ENCODE measurements at places on chromosomes 3 and 15.

DNA sequence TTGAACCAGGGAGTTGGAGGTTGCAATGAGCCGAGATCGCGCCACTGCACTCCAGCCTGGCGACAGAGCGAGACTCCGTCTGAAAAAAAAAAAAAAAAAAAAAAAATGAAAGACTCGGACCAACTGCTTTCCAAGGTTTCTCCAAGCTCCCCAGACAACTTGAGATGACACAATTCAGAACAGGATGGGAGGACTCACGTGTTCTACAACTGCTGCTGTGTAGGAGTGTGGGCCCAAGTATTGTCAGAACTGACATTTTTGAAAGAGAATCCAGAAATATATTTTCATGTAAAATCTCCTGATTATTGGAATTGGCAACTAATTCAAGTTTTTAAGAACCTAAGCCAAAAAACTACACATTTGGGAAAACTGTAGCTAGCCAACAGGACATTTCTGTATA is 109.5 kb upstream of the ETV5 start:
- DNase-seq = no peak

GRCh38 chr15:59521443-59521842 is 83.5 kb downstream of the FAM81A start:
- no peak for DNase-seq

GRCh38 chr3:82000773-82001172 is 239.3 kb upstream of the GBE1 start:
- DNase-seq = no peak

DNA sequence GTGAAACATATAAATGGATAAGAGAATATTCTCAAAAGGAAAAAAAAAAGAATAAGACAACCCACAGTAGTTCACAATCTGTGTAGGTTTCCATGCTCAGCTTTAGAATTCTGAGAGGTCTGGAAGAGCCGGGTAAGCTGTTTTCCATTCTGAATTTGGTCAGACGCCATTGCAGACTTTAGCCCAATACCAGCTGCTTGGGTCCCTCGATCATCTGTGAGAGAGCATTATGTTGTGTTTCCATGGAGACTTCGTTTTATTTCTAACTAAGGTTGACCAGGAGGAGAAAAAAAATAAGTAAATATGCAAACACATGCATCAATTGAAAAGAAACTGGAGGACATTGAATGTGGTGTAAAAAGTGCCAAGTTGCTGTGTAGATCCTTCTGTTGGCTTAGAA is 25.5 kb downstream of the KCNAB1 start:
- DNase-seq = no peak
